ENCODE measurements at places on chromosomes 12 and 14.

- DNase-seq: no peak
These were observed 1320.5 kb upstream of the SEL1L start for GRCh38 chr14:82854131-82854530.

DNA sequence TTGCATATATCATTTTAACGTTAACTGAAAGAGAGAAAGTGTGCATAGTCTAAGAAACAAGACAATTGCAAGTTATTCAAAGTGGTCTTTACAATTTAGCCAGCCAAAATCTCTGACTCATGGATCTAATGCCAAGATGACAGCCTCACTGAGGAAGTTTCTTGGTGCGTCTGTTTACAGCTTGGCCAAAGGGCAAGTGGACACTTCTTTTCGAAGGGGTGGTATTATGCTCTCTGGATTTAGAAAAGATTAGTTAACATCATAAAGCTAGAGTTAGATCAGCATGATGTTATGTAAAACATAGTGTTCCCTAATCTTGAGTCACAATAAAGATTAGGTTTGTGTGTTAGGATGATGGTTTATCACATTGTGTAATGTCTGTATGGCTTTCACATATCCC, 51.5 kb upstream of the SLC2A13 start:
- DNase-seq: no peak

- DNase-seq: peak; percentile 55
These were observed 43.7 kb downstream of the DDX11 start for GRCh38 chr12:31117203-31118011.

DNA sequence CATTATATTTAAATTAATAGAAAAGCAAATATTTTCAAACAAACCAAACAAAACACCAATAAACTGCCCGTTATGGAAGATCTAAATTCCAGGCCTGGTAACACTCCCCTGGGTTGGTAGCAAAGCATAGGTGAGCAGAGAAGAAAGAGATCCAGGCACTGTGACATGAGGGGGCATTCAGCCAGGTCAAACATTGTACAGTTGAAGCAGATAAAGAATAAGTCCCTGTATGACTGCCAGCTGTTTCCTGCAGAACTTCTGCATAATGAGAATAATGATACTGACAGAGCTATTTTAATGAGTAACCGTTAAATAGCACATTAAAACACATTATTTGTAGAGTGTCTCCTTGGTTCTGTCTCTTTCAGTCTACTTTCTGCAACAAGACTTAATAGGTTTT, 35.4 kb downstream of the SLC38A1 start:
- DNase-seq: no peak

GRCh38 chr12:96811083-96811482, 96.0 kb upstream of the NEDD1 start:
- no peak for DNase-seq

GRCh38 chr14:99603471-99604277, at the start of gene CCDC85C:
Gene CCDC85C, minus strand, starts transcription at chr14:99604207. Its CDS starts 248 bp downstream, at chr14:99603959.
- peak; percentile 48 for DNase-seq

DNA sequence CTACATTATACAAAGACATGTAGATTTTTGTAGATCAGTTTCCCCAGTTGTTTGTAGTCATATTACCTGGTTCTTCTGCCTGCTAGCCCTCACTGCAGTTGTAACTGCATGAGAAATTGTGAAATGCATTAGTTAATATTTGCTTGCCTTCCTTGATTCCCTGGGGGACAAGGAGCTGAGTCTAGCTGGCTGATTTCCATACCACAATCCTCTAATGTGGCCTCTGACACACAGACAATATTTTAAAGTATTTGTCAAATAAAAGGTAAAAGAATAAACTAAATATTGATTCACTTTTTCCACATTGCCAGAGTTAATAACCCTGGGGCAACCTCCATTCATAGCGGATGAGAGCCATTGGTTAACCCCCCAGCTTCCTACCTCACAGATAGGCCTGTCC, 128.8 kb upstream of the TMEM132C start:
- DNase-seq: no peak

- DNase-seq: peak; percentile 52
These were observed 32.2 kb upstream of the GNG2 start for GRCh38 chr14:51828017-51828797.

GRCh38 chr12:64729909-64730587, 29.2 kb downstream of the GNS start:
- DNase-seq: peak; percentile 14

- DNase-seq: no peak
These were observed 53.9 kb downstream of the DPF3 start for GRCh38 chr14:72839753-72840607.

GRCh38 chr12:3129301-3130056, 52.3 kb downstream of the TSPAN9 start:
- DNase-seq: no peak

GRCh38 chr12:130672089-130672820, 43.8 kb downstream of the RIMBP2 start:
- DNase-seq: no peak

DNA sequence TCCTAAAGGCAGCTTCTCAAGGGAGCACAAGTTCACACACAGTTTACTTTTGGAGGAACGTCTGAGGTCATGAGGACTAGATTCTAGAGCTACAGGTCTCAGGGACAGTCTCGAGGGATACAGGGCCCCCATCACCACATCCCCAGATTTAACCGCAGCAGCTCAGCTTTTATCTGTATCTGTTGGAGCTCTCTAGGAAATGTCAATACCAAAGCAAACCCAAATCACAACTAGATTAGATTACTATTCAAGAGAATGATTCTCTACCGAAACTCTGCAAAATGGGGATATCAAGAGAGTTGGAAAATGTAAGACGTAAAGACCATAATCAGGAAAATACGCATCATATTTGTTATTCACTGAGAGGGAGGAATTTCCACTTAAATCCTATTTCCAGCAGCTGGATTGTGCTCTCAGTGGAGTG, 4.0 kb upstream of the MYRFL start:
- DNase-seq: no peak

- DNase-seq: no peak
These were observed 1.1 kb downstream of the SP1 start for GRCh38 chr12:53380794-53381730.

DNA sequence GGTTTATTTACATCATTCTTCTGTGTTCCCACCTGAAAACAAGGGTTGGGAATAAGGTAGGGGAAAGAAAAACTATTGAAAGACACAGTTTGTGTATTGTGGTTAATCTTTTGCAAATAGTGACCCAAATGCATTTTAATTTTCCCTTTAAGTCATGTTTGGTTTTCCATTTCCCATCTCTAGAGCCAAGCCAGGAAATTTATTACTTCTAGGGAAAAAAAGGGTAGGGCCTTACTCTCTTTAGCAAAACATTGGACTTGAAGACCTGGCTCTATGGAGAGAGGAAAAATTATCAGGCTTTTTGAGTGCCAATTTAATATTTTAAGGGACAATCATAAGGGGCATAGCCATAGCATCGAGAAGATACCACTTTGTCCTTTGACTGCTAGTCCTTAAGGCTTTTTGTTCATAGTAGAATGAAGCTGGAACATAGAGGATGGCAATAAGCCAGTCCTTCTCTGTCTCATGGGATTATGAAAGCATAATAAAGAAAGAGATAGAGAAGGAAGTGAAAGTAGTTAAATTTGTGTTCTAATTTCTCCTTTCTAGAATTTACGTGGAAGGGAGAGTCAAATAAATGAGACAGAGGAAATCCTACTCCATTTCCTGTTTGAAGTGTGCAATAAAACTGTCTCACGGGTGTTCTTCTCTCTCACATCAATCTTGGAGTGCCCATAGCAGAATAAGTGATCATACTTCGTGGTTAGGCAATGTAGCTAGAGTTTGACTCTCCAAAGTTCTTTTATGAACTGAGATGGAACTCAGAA, 50.9 kb upstream of the PPFIA2 start:
- DNase-seq: no peak

DNA sequence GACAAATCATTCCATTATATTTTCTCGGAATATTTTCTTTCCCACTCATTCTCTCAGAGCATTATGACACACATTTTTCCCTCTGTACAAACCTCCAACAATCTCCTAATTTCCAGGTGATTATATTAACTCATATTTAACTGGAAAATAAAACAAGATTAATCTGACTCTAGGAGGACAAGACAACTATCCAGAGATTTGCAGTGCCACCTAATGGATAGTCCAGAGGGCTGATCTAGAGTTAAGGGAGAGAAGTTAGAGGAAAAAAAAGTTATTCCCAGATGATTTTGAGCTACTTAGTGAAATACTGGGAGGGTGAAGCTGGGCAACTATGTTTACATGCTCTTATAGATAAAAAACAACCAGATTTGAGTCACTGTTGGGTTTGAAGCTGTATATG, 161.7 kb downstream of the ALX1 start:
- no peak for DNase-seq
